ENCODE measurements at places on chromosomes 2 and 18.

- DNase-seq, result no peak
Measured at GRCh38 chr18:3932276-3932675, 482.3 kb downstream of the TGIF1 start.

GRCh38 chr2:239315308-239315707 is 85.5 kb downstream of the HDAC4 start:
- DNase-seq, result no peak

DNA sequence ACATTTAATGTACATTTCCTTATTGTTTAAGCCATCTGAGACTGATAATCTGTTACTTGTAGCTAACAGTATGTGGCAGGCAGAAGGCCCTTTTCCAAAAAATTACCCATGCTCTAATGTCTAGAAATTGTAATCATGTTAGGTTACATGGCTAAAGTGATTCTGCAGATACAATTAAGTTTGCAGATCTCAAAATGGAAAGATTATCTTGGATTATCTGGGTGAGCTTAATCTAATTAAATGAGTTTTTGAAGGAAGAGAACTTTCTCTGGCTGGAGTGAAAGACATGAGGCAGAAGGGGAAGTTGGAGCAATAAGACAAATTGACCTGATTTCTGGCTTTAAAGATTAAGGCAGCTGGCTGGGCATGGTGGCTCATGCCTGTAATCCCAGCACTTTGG is 76.3 kb downstream of the MBD2 start:
- DNase-seq, result no peak

GRCh38 chr2:143728498-143728897 is 599.3 kb downstream of the ARHGAP15 start:
- DNase-seq, result no peak

DNA sequence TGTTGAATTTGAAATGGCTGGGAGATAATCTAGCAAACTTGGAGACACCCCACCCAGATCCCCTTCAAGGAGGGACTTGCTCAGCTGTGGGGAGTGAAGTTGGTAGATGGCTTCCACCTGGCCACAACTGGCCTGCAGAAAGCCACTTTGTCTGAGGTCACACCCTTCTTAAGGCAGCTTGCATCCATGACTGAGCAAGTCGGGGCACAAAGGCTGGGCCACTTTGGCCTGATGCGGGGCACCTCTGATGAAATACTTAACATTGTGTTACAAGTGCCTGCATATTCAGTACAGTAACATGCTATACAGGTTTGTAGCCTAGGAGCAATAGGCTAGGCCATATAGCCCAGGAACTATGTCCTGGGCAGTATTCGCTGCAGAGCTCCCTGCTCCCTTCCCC is 13.4 kb upstream of the RPL37A start:
- DNase-seq, result no peak

DNA sequence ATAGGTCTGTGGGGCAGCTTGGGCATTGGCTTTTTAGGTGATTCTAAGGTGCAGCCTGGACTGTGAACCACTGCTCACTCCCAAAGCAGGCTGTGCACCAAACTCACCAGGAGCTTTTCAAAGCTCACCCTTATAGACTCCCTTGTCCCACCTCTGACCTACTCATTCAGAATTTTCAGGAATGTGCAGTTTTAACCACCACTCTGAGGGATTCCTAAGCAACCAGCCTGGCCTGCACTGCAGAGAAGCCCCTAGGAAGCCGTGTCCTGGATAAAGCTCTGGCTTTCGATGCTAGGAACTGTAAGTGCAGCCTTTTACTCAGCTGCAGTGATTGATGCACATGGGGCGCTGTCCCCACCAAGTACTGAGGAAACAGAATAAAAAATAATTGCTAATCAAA is 33.0 kb downstream of the MRO start:
- no peak for DNase-seq

DNA sequence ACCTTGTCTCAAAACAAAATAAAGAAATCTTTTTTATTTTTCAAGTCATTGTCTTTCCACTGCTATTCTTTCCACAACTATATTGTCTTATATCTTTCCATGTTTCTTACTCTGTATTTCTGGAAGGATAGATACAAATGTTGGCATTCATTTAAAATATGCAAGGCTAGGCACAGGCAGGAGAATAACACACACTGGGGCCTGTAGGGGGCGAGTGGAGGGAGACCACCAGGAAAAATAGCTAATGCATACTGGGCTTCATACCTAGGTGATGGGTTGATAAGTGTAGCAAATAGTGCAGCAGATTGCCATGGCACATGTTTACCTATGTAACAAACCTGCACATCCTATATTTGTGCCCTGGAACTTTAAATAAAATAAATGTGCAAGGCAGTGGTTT is 9.6 kb downstream of the MRPL30 start:
- no peak for DNase-seq

DNA sequence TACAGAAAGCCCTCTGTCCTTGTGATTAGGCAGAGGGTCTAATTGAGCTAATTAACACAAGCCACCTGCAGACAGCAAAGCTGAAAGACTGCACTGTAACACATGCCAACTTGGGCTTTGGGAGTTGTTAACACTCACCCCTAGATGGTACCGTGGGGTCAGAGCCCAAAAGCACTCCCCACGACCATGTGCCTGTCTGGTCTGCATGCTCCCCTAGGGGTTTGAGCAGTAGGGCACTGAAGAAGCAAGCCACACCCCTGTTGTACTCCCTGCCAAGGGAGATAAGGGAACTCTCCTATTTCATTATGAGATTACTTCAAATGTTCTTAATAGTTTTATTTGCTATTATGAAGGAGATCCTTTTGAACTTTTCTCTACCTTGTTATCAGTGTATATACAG is 560.1 kb upstream of the FSHR start:
- no peak for DNase-seq

DNA sequence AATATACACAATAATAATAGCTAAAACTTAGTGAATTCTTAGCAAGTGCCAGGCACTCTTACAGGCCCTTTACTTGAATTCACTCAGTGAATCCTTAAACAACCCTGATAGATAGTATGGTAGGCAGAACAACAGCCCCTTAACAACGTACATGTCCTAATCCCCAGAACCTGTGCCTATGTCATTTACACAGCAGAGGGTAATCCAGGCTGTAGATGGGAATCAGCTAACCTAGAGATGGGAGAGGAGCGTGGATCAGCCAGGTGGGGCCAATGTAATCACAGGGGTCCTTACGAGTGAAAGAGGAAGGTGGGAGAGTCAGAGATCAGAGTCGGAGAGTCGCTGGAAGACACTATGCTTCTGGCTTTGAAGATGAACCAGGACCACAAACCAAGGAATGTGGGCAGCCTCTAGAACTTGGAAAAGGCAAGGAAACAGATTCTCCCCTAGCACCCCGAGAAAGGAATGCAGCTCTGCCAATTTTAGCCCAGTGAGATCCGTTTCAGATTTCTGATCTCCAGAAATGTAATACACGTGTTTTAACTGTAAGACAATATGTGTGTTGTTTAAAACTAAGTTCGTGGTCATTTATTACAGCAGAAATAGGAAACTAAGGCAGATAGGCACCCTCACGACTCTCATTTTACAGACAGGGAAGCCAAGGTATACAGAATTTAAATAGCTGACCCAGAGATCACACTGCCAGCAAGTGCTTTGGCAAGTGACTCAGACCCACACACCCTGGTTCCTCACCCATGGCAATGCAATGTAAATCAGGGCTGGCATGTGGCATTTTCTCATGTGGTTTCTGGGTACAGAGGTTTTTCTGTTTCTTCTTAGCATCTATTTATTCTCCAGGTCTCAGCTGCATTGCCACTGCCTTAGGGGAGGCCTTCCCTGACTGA is 68.9 kb downstream of the DOCK10 start:
- no peak for DNase-seq

DNA sequence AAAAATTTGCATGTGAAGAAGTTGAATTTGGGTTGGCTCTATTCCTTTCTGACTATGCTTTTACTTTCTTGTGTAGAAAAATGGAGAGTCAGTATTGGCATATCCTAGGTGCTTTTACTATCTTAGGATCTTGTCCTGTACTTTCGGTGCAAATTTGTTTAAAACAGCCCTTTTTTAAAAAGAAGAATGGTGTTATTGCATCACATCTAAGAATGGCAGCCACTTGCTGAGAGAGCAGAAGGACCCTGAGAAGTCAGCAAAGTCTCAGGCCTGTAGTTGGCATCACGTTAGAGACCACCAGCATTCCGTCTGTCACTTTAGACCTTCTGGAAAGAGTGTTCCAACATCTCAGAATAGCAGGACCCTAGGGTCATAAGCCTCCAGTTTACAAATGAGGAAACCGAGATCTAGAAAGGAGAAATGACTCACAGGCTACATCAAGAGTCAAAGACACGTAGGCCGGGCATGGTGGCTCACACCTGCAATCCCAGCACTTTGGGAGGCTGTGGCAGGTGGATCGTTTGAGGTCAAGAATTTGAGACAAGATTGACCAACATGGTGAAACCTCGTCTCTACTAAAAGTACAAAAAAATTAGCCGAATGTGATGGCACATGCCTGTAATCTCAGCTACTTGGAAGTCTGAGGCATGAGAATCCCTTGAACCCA is 42.5 kb downstream of the SPATS2L start:
- DNase-seq, result no peak

DNA sequence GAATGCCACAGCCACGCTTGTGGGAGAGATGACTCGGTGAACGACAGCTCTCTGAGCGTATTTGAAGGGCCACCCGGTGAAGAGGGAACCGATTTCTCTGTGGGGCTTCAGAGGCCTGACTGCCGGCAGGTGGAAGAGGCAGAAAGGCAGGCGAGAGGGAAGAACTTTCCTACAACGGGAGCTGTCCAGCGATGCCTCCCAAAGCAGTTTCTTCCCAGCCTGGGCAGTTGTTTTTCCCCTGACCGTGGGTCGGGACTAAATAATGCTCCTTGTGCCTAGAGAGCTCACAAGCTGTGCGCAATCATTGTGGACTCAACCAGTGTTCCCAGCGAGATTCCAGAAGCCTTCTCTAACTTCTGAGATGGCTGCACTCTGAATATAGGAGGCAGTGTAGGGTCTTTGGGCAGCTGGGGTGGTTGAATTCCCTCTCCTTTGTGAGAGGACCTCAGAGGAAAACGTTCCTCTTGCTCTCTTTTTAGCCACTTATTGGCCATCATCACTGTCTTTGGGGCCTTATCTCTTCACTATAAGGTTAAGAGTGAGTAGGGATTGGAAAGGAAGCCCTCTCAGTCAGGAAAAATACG is 710 bp downstream of the SEC11C start:
- DNase-seq, result no peak

GRCh38 chr18:62464266-62464665 is 58.6 kb upstream of the ZCCHC2 start:
- DNase-seq, result no peak

DNA sequence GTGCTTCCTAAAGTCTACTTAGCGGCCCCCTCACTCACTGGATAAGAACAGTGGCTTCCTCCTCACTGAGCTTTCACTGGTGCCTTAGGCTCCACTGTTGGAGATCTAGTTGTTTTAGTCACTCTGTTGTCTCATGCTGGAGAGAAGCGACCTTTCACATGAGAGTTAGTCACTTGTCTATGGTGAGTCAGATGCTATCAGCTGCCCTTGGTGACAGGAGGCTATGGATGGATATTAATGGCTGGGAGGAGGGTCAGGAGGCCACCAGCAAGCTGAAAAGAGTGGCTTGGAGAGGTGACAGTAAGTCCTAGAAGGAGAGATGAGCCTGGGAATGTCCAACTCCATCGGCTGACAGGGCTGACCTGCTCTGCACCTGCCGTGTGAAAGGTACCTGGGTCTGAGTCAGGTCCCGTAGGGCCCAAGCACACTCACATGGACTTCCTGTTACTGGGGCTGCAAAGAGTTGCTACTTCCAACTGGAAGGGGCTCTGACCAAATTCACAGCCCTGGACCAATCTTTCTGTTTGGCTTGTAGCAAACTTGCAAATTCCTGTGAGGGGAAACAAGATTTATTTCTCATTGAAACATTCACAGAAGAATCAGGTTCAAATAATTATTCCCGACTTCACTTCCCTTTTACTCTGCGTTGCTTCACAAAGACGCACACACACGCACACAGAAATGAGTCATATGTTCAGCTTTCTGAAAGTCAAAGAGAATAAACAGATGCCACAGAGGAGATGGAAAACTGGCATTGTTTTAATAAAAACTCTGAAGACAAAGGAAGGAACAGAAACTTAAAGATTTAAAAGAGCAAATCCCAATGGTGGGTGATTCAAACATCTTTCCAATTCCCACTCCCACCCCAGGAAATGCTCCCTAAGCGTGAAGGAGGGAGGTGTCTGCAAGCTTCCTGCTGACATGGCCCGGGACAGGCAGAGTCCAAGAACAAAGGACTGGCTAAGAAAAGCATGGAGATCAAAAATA is 203.5 kb upstream of the TWIST2 start:
- DNase-seq, result no peak

DNA sequence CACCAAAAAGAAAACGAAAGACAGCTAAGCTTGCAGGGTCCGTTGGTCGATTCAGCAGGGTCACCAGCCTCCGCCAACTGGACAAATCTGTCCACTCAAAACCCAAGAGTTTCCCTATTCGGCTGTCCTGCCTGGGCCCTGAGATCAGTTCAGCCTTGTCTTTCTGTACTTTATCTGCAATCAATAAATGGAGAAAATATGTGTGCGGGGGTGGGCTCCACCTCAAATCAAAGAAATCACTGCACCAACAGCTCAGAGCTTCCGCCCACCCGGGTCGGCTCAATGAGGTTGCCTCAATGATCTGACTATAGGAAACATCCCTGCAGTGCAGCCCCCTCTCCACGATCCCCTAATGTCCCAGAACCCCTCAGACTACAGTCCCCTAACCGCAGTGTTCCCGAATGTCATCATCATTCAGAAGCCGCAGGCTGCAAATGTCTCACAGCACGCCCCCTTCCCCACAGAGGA is 447 bp downstream of the GGCX start:
- DNase-seq, result no peak

- no peak for DNase-seq
Measured at GRCh38 chr18:23114911-23115310, 20.4 kb upstream of the CABLES1 start.

- no peak for DNase-seq
Measured at GRCh38 chr18:23503963-23504344, 643 bp downstream of the RMC1 start.

DNA sequence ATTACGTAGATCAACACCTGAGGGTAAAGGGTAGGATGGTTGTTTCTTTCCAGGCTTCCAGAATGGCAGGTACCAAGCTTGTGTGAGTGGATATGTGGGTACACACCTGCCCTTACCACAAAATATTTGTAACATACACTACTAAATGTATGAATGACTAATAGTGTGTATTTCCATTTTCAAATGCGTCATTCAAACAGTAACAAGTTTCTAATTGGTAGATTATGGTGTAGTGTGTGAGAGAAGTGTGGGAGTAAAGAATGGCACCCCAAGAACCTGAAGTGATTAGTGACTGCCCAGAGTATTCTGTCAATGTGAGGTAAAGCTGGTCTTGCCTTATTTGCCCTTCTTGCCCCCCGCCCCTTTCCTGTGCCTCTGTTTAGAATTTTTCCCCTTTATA is 21.1 kb downstream of the AGPS start:
- DNase-seq, result no peak

Data from activated CD8-positive, alpha-beta memory T cell treated with anti-CD3 and anti-CD28 coated beads for 4 hours (primary cell).